RPMI8226 (cell line): ENCODE measurements at places on chromosomes 3 and 15.

GRCh38 chr3:61505197-61505596 lies 56.2 kb upstream of the PTPRG start:
- DNase-seq = no peak

DNA sequence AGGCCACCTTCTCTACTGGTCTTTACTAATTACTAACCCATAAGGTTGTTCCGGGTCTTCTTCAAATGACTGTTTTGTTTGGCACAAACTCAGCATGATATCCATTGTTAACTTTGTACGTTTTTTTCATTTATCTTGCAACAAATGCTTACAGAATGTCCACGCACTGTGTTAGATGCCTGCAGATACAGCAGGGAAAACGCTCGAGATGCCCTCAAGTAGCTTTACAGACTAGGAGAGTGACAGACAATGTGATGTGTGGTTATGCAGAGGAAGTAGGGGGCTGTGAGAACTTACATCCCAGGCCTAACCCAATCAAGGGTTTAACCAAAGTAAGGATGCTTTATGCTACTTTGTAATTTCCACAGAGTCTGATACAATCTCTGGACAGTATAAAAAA lies 949 bp upstream of the RFC4 start:
- DNase-seq = no peak

DNA sequence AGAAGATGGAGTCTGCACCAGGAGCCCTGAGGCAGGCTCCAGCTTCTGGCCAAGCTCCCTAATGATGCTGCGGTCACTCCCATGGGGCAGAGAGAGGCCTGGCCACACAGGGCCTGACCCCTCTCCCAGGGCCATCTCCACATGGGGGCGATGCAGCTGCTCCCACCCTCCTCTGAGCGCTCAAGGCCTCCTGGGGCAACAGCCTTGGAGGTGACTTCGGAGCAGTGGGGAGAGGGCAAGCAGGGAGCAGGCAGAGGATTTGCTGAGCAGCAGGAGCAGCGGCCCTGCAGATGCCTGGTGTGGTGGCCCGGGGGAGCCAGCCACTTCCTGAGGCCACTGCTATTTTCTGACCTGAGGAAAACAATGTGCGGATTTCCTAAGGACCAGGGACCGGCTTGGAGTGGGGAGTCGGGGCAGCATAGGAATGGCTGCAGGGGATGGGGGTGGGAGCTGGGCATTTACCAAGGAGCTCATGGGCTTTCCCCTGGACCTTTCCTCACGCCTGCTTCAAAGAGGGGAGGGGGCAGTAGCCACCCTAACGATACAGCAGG lies 81.6 kb upstream of the RPL32 start:
- DNase-seq = no peak

GRCh38 chr3:189449084-189449483 lies 182.1 kb upstream of the TP63 start:
- no peak for DNase-seq

- peak; percentile 54 for DNase-seq
Measured at GRCh38 chr3:186108106-186108940, 566 bp downstream of the ETV5 start.

DNA sequence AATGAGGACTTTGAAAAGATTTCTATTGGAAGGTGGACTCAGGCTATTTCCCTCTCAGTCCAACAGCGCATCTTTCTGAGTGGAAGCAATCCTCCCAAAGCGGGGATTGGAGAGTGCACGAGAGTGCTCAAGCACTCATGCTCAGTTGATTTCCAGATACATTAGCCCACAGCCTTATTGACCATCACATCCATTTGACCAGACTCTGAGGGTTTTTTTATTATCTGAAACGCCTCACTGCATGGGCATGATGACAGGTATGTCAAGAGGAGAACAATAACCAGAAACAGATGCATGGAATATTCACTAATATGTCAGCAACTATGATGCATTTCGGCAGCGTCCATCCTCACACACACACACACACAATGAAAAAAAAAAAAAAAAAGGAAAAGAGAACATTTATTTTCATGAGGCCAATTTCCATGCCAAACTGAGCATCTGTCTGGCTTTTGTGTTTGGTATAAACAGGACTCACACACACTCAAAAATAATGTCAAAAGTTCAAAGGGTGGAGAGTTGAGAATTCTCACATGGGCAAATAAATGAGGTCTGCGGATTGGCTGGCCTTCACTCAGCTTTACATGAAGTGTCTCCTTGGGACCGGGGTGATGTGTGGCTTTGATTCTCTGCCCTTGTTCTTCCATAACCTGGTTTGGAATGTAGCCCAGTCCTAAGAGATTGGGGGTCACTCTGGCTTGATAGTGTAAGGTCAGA lies 371.6 kb downstream of the MCTP2 start:
- no peak for DNase-seq

DNA sequence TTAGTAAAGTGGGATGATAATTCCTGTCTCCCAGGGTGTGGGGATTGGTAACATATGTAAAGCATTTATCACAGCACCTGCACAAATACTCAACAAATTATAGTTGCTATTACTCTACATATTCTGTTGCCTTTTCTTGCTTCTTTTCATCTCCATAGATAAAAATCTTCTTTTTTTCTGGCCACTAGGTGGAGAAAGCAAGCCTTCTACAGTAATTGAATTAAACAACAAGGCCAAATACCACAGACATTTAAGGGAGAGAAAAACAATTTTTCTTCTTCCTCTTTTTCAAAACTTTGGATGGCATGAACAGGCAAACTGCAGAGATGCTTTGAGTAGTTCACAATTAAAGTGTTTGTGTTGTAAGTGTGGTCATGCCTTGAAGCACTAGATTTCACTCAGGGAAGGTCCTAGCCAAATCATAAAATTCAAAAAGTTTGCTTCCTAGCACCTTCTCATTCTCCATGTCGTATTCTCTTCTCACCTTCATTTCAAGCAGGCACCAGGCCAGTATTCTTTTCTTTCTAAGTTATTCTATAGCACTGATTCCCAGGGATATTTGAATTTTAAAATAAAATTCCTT lies 493.4 kb upstream of the TGFBR2 start:
- peak; percentile 29 for DNase-seq

GRCh38 chr3:17074559-17074958 lies 189.8 kb downstream of the PLCL2 start:
- no peak for DNase-seq

DNA sequence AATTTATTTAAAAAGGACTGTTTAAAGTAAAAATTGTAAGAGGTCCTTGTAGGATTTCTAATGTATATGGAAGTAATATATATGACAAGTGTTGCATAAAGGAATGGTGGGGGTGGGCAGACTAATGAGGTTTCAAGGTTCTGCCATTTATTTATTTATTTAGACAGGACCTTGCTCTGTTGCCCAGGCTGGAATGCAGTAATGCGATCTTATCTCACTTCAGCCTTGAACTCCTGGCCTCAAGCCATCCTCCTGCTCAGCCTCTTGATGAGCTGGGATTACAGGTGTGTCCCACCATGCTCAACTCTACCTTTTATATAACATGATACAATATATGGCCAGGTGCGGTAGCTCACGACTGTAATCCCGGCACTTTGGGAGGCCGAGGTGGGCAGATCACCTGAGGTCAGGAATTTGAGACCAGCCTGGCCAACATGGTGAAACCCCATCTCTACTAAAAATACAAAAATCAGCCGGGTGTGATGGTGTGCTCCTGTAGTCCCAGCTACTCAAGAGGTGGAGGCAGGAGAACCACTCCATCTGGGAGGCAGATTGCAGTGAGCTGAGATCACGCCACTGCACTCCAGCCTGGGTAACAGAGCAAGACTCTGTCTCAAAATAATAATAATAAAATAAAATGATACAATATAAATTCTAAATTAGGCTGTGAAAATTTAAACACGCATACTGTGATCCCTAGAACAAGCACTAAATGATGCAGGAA lies 33.8 kb upstream of the IGF2BP2 start:
- no peak for DNase-seq

- DNase-seq = peak; percentile 45
Measured at GRCh38 chr15:81160312-81161159, 26.5 kb downstream of the CFAP161 start.

GRCh38 chr3:143784446-143784845 lies 63.8 kb downstream of the SLC9A9 start:
- DNase-seq = no peak

GRCh38 chr3:38980938-38981337 lies 70.8 kb downstream of the SCN11A start:
- DNase-seq = no peak

DNA sequence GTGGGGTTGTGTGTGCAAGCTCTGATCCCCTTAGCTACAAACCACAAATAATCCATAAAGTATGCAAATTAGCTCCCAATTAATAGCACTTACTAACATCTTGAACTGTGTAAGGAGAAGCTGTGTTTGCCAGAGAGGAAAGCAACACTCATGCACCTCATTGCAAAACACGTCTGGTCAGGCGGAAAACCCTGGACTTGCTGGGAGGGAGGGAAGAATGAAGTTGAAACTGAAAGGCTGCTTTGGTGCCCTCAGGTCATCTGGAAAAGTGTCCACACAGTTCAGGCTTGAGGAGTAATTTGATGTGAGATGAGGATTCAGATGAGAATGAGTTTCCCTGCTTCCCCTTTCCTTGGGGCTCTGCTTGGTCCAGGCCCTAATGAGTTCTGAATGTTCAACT lies 185.5 kb upstream of the ANKRD28 start:
- no peak for DNase-seq

DNA sequence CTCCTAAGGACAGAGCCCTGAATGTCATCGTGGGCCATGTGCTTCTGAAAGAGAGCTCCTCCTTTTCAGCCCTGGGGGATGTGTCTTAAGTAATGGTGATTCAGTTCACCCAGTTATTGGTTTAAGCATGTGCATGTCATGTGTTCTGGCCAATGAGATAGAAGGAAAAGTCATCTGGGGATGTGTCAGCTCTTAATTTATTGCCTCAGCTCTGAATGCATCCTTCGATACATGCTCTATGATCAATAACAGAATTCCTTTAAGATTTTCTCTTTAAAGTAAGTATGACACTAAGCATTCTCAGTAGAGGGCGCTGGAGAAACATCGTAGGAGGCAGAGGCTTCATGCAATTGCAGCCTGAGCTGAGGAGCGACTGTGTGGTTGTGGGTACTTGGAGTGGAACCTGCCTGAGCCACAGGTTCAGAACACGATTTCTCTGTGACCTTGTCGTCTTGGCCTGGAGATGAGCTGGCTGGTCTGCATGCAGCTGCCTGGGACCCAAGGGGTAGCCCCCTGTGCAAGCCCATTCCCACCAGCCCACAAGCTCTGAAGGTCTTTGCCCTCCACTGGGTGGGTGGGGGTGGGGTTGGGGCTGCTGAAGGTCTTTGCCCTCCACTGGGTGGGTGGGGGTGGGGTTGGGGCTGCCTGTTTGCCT lies 69.5 kb downstream of the C3orf38 start:
- peak; percentile 51 for DNase-seq

GRCh38 chr3:107969994-107970819 lies 120.6 kb downstream of the CD47 start:
- DNase-seq = no peak

DNA sequence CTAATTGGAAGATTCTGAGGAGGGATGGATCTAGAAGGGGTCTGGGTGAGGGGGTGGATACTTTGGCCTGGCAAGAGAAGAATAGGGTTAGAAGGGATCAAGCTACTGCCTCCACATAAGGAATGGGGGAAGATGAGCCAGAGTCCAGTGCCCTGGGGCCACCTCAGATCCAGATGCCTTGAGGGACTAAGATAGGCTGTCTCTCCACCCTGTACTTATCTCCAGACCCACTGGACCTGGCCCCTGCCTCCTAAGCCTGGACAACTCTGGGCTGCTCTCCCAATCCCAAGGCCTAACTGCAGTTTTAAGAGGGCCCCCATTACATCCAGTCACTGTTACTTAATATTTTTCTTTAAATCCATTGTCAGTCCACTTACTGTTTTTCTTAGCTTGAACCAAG lies 2.0 kb downstream of the DVL3 start:
- DNase-seq = no peak

DNA sequence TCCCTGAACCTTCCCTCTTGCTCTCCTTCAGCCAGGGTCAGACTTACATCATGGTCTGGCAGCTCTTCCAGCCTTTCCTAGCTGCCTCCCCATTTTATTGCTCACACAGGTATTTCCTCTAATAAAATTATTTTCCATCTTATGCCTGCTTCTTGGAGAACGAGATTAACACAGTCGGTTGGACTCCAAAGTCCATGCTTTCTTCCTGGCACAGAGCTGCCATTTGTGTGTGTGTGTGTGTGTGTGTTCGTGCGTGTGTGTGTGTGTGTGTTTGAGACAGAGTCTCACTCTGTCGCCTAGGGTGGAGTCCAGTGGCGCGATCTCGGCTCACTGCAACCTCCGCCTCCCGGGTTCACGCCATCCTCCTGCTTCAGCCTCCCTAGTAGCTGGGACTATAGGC lies 15.5 kb downstream of the FSD2 start:
- no peak for DNase-seq

- DNase-seq = no peak
Measured at GRCh38 chr3:149214702-149215101, 6.9 kb downstream of the CP start.
